IMR-90 (cell line): ENCODE measurements at places on chromosomes 16 and 17. TPM values are rescaled to one million over a fixed set of nuclear protein-coding genes. Genes with fewer than 3 reads are reported as not detected.

- no peak for DNase-seq
- no peaks in the 10 kb centered on the region for H3K27me3 ChIP-seq
- peaks cover 7% of the 10 kb centered on the region; the same call in 1 of the 2 replicates for H3K36me3 ChIP-seq
Observed at GRCh38 chr17:9937241-9937761, 32.2 kb upstream of the RCVRN start.

Gene CCL18
- not detected in 2 replicates for total RNA-seq

Gene TMEM98
- total RNA-seq, result 129 and 173 TPM in 2 replicates

Gene HOXB9
- total RNA-seq, result under 0.01 TPM in 1 of 2 replicates, not detected in the other

DNA sequence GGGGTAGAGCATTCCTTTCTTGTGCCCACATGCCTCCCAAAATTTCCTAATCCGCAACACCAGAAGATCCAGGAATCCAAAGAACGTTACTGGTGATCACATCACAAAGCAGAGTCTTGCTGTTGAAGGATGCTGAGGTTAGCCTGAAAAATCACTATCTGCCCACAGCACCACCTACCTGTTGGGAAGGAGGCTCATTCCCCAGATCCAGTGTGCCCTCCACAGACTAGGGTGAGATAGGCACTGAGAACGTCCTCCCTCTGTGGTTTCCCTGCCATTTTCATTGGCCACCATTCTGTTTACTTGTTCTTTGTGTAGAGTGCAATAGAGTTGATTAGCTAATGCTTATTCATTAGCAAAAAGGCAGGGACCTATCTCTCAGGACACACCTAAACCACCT, 30.3 kb downstream of the RCVRN start:
- H3K27ac ChIP-seq, result no peak overlapping the region
- no peaks in the 10 kb centered on the region; the same call in 1 of the 2 replicates for H3K4me1 ChIP-seq
- H3K36me3 ChIP-seq, result no peaks in the 10 kb centered on the region
- DNase-seq, result no peak

DNA sequence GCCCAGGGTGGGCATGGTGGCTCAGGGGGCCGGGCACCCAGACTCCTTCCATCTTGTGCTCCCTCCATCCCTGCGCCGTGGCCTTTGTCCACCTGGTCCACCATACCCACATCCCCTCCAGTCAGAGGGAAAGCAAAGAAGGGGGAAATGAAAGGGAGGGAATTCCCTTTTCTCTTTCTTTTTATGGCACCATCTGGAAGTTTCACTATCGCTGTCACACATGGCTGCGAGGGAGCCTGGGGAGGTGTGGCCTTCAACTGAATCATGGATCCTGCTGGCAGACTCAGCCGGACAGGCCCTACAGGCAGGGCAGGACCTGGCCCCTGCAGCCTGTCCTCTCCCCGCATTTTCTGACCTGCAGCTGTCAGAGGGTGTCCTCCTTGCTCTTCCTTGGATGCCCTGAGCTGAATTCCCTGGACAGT, 6.2 kb downstream of the SLC12A3 start:
- no peaks in the 10 kb centered on the region for H3K36me3 ChIP-seq
- no peak overlapping the region for H3K27ac ChIP-seq
- H3K27me3 ChIP-seq, result no peaks in the 10 kb centered on the region
- peak; percentile 53 for DNase-seq
- H3K4me1 ChIP-seq, result no peaks in the 10 kb centered on the region; the same call in 1 of the 2 replicates

DNA sequence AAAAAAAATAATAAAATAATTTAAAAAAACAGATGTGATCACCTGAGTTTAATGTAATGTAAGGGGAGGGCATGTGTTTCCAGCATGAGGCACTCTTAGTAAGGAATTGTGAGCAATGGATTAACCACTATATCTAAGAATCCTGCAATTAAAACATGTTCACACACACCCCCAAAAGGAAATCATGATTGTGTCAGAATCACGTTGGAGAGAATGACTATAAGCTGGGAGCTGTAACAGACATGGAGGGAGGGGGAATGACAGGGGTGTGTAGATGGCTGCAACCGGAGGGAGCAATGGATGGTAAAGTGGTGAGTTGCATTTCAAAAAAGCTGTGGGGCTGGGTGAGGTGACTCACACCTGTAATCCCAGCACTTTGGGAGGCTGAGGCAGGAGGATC, 13.6 kb upstream of the CCL22 start:
- H3K27ac ChIP-seq, result no peak overlapping the region
- H3K4me1 ChIP-seq, result peaks cover 6% of the 10 kb centered on the region
- no peak for DNase-seq

DNA sequence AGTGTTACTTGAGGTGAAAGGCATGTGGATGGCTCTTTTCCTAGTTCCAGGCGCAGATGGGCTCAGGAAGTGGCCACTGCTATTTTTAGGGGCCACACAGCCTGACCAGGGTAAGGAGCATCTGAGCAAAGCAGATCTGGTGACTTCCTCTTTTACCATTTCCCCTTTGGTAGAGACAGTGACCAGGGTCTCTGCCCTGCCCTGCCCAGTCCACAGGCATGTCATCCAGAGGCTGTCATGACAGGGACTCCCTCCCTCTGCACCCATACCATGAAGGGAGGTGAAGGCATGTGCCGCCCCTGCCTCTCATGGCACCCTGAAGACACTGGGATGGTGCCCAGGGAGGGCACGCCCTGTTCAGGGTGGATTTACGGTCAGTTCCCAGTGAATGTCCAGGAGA, 2.2 kb downstream of the PLA2G15 start:
- H3K27me3 ChIP-seq, result no peaks in the 10 kb centered on the region
- H3K4me1 ChIP-seq, result peaks cover 14% of the 10 kb centered on the region
- DNase-seq, result no peak
- no peak overlapping the region for H3K4me3 ChIP-seq
- H3K27ac ChIP-seq, result no peak overlapping the region

- H3K27me3 ChIP-seq, result no peaks in the 10 kb centered on the region
- H3K4me3 ChIP-seq, result no peak within 1 kb of the TSS
- H3K27ac ChIP-seq, result no peak within 1 kb of the TSS
- DNase-seq, result no peak
- no peaks in the 10 kb centered on the region for H3K36me3 ChIP-seq
- peaks cover 1% of the 10 kb centered on the region; the same call in 1 of the 2 replicates for H3K4me1 ChIP-seq
Observed at GRCh38 chr17:41008811-41009210, at the start of gene KRTAP3-1. Gene KRTAP3-1, minus strand, starts transcription at chr17:41009128. Its CDS starts 54 bp downstream, at chr17:41009074.

DNA sequence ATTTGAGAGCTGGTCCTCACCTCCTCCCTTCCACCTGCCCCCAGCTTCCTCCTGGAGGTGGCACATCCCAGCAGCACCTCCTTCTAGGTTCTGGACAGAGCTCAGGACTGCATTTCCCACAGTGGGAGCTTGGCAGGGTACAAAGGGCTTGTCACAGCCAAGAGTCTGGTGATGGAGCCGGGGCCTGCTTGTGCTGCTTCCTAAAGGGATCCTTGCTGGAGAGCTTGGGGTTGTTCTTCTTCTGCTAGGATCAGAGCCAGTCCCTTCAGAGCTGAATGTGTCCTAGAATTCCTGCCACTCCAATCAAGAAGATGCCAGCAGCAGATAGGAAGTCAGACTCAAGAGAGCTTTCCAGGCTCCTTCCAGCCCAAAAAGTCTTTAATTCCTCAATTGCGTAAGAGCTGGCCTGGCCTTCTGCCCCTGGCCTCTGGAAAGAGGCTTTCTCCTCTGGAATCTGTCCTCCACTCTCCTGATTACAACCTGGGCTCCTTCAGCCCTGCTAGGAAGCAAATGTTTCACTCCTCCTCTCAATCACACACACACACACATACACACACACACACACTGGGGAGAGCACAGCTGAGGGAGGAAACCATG, 4.4 kb downstream of the CD300E start:
- H3K27ac ChIP-seq, result no peak overlapping the region
- H3K4me1 ChIP-seq, result no peaks in the 10 kb centered on the region
- DNase-seq, result no peak
- H3K27me3 ChIP-seq, result no peaks in the 10 kb centered on the region
- H3K4me3 ChIP-seq, result no peak overlapping the region

Gene LLGL2
- total RNA-seq, result 0.54 and 0.56 TPM in 2 replicates

GRCh38 chr16:1347286-1347855, 4.3 kb downstream of the TSR3 start:
- no peak overlapping the region for H3K4me3 ChIP-seq
- H3K4me1 ChIP-seq, result peaks cover 8% of the 10 kb centered on the region
- no peak for DNase-seq
- H3K27ac ChIP-seq, result no peak overlapping the region

- no peak for DNase-seq
- no peaks in the 10 kb centered on the region for H3K27me3 ChIP-seq
- peaks cover 10% of the 10 kb centered on the region for H3K36me3 ChIP-seq
- no peak overlapping the region for H3K27ac ChIP-seq
- no peak overlapping the region for H3K4me3 ChIP-seq
- H3K4me1 ChIP-seq, result peaks cover 4% of the 10 kb centered on the region
Observed at GRCh38 chr16:53891409-53892139, 187.6 kb downstream of the FTO start.

GRCh38 chr17:77422748-77423113, 282.0 kb downstream of the SEC14L1 start:
- no peaks in the 10 kb centered on the region for H3K27me3 ChIP-seq
- H3K4me1 ChIP-seq, result peaks cover 69% of the 10 kb centered on the region
- H3K4me3 ChIP-seq, result no peak overlapping the region
- peak overlapping the region; percentile 24; the same call in 1 of the 2 replicates for H3K27ac ChIP-seq
- H3K36me3 ChIP-seq, result peaks cover 7% of the 10 kb centered on the region; the same call in 1 of the 2 replicates

- H3K4me3 ChIP-seq, result peak overlapping the region; percentile 37
- DNase-seq, result peak; percentile 89
- peaks cover under 1% of the 10 kb centered on the region; the same call in 1 of the 2 replicates for H3K27me3 ChIP-seq
- H3K36me3 ChIP-seq, result peaks cover 6% of the 10 kb centered on the region
Observed at GRCh38 chr17:75113798-75114551, 4.2 kb downstream of the ARMC7 start.
